NCI-H2081 (cell line): ENCODE measurements at places on chromosomes 1 and 21.

DNA sequence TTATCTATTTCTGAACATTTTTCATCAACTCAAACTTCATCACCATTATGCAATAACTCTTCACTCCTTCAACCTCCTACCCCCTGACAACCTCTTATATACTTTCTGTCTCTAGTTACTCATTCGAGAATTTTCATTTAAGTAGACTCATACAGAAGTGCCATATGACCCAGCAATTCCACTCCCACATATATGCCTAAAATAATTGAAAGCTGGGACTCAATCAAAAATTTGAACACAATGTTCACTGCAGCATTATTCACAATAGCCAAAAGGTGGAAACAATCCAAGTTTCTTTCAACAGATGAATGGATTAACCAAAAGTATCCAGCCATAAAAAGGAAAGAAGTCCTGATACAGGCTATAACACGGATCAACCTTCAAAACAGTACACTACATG lies 24.1 kb downstream of the COL11A1 start:
- DNase-seq: no peak

- no peak for DNase-seq
Measured at GRCh38 chr1:61121631-61122030, 39.3 kb downstream of the NFIA start.

- no peak for DNase-seq
Measured at GRCh38 chr1:38064197-38064903, 17.8 kb upstream of the POU3F1 start.

- no peak for DNase-seq
Measured at GRCh38 chr1:176055398-176055797, 151.7 kb downstream of the COP1 start.

- DNase-seq: no peak
Measured at GRCh38 chr21:43717967-43718871, 710 bp upstream of the PDXK start.

- DNase-seq: peak; percentile 45
Measured at GRCh38 chr1:206540044-206540780, 32.9 kb downstream of the RASSF5 start.

DNA sequence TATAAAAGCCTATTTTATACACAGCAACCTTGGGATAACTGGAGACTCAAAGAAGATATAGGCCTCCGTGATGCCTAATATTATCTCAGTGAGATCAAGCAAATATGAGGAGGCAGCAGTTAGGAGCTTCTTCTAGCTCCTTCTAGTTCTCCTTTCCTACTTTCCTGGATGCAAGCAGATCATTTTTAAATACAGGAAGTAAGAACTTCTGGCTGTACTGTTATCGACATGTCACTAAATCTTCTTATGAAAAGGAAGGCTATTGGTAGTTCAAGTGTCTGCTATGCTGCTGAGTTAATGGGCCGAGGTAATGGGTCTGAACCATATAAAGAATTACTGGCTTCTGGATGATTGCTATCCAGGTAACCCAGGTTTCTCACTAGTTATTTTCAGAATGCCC lies 15.9 kb downstream of the HSPA13 start:
- DNase-seq: no peak

DNA sequence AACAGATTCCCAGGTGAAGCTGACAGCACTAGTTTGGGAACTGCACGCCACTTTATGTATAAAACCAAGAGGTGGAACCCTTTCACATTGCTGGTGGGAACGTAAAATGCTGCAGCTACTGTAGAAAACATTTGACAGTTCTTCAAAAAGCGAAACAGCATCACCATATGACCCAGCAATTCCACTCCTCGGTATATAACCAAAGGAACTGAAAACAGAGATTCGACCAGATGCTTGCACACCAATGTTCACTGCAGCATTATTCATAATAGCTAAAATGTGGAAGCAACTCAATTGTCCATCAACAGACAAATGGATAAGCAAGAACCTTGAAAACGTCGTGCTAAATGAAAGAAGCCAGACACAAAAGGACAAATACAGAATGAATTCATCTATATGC lies 17.5 kb downstream of the RSPH1 start:
- DNase-seq: no peak

GRCh38 chr1:245957427-245957826 lies 549.7 kb downstream of the SMYD3 start:
- DNase-seq: no peak

DNA sequence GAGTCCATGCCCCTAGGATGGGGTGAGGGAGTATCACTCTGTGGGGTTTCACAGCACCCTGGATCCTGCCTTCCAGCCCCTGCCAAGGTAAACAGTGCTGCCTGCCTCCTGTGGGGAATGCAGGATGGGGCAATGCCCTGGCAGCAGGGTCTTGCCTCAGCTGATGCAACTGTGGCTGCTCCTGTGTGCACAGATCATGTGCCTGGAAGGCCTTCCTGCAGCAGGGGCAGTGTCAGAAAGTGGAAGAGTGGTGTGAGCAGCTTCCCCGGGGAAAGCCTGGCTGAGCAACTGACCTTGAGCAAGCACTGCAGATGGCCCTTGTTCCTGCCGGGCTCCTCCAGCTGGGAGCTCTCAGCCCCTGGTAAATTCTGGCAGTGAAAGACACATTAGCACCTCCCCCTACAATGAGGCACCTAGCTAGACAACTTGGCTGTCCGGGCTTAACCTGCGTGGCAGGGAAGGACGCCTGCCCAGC lies 9.9 kb downstream of the TOR3A start:
- peak; percentile 65 for DNase-seq

GRCh38 chr1:28298438-28298837 lies 30.4 kb upstream of the MED18 start:
- no peak for DNase-seq
